ENCODE measurements at places on chromosomes 4 and X. TPM values are rescaled to one million over a fixed set of nuclear protein-coding genes. Genes with fewer than 3 reads are reported as not detected.

KIAA1210 gene
- not detected for total RNA-seq

CASK gene
- total RNA-seq: 48.2 TPM

CCDC120 gene
- total RNA-seq: 0.98 TPM

TCEAL6 gene
- total RNA-seq: not detected

NIPAL1 gene
- total RNA-seq: 2.0 TPM

RNF128 gene
- total RNA-seq: 6.7 TPM

PAGE2 gene
- not detected for total RNA-seq

PLK4 gene
- total RNA-seq: 2.4 TPM

ASMT gene
- total RNA-seq: 0.07 TPM

TMEM271 gene
- not detected for total RNA-seq

GRIA3 gene
- total RNA-seq: 8.4 TPM

GLUD2 gene
- 1.7 TPM for total RNA-seq

NHS gene
- total RNA-seq: 4.4 TPM

SPANXN4 gene
- not detected for total RNA-seq

RNF150 gene
- total RNA-seq: 3.3 TPM

XPNPEP2 gene
- 1.2 TPM for total RNA-seq

KLB gene
- total RNA-seq: 0.07 TPM

ATP11C gene
- 70.3 TPM for total RNA-seq

IBSP gene
- 1.9 TPM for total RNA-seq

C4orf46 gene
- 9.2 TPM for total RNA-seq

TMSB15A gene
- 0.73 TPM for total RNA-seq

IL1RAPL1 gene
- total RNA-seq: 0.78 TPM

GPRIN3 gene
- 0.03 TPM for total RNA-seq

All from smooth muscle cell of the pulmonary artery (primary cell).